Right kidney (tissue), 9 donors: ENCODE measurements at places on chromosomes 1 and 21.

GRCh38 chr1:30403061-30403645 lies 320.2 kb downstream of the MATN1 start:
- DNase-seq = no peak

DNA sequence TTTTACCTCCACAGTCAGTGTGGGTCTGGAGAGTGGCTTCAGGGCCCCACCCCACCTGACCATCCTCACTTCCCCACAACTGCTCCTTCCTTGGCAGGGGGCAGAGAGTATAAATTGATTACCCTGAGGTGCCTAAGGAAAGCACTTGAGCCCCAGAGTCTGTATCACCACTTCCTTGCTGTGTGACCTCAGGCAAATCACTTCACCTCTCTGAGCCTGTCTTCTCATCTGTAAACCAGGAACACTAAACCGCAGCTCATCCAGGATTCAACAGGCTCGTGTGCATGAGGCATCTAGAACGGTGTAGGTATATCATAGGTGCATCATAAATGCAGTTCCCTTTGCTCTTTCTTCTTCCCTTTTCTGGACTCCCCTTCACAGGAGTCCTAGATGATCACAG lies 43.4 kb downstream of the GRIK3 start:
- DNase-seq = no peak

- DNase-seq = no peak
Measured at GRCh38 chr1:11294951-11295350, 22.0 kb downstream of the UBIAD1 start.

- DNase-seq = no peak
Measured at GRCh38 chr21:39685991-39686390, 59.0 kb upstream of the IGSF5 start.

- DNase-seq = peak; percentile 51
Measured at GRCh38 chr1:12621346-12622335, 3.6 kb upstream of the DHRS3 start.

GRCh38 chr1:2544093-2544874 lies 11.9 kb upstream of the TNFRSF14 start:
- no peak for DNase-seq

GRCh38 chr1:29732453-29732852 lies 496.1 kb downstream of the PTPRU start:
- DNase-seq = no peak
